AG20443 (cell line): ENCODE measurements at places on chromosomes 12 and 14.

DNA sequence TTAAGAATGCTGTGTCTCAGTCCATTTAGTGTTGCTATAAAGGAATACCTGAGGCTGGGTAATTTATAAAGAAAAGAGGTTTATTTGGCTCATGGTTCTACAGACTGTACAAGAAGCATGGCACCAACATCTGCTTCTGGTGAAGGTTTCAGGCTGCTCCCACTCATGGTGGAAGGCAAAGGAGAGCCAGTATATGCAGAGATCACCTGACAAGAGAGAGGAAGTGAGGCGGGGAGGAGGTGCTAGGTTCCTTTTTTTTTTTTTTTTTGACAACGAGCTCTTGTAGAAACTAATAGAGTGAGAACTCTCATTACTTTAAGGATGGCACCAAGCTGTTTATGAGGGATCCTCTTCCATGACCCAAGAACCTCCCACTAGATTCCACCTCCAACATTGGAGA lies 121.6 kb downstream of the NUBPL start:
- no peak for DNase-seq

- no peak for DNase-seq
These were observed 148.8 kb downstream of the PLXNC1 start for GRCh38 chr12:94297096-94297699.

- no peak for DNase-seq
These were observed 542.0 kb downstream of the SNAPC1 start for GRCh38 chr14:62304257-62304656.

DNA sequence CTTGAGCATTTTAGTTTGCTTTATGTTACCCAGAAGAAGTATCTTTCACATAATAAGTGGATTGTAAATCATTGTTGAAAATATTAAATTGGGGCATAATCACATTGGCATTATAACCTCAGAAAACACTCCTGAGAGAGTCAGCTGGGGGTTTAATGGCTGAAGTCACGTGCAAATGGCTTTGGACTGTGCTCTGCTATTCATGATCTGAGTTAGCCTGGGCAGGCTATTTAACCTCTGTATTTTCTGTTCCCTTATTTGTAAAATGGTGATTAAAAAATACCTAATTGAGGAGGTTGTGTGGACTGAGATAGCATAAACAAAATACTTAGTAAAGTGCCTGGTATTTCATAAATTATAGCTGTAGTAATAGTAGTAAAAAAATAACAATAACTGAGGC lies 24.9 kb downstream of the KCNA5 start:
- no peak for DNase-seq
